ENCODE measurements at places on chromosomes 16 and 17.

GRCh38 chr17:8522577-8522976, 86.9 kb downstream of the NDEL1 start:
- DNase-seq = no peak

DNA sequence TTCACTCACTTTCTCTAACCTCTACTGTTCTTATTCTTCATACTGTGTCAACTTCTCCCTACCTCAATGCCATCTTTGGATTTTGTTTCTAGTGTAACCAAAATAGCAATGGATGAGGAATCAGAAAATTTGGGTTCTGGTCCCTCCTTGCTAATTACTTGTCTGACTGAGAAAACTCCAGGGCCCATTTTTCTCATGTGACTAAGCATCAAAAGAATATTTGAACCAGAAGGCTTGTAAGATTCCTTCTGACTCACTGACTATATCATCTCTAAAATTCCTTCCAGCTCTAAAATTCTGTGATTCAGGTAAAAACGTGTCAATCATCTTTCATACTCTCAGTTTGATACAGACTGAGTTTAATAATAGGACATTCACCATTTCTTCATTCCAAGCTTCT, 57.9 kb downstream of the BRIP1 start:
- no peak for DNase-seq

GRCh38 chr16:49355933-49356665, 17.5 kb upstream of the C16orf78 start:
- no peak for DNase-seq

DNA sequence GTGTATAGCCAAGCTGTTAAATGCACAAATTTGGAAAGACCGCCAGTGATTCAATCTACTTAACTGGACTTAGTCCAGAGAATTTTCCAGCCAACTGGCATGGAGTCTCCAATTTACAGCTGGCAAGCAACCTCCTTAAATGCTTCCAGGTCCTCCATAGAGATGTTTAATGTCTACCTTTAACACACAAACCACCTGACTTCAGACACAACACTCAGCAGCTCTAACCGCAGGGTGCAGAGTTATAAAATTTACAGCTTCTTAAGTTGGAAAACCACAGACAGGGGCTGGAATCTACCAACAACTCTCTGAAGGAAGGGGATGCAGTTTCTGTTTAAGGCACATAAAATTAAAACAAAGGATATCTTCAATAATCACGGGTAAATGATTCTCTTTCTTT, 106.9 kb downstream of the SYCE1L start:
- no peak for DNase-seq

DNA sequence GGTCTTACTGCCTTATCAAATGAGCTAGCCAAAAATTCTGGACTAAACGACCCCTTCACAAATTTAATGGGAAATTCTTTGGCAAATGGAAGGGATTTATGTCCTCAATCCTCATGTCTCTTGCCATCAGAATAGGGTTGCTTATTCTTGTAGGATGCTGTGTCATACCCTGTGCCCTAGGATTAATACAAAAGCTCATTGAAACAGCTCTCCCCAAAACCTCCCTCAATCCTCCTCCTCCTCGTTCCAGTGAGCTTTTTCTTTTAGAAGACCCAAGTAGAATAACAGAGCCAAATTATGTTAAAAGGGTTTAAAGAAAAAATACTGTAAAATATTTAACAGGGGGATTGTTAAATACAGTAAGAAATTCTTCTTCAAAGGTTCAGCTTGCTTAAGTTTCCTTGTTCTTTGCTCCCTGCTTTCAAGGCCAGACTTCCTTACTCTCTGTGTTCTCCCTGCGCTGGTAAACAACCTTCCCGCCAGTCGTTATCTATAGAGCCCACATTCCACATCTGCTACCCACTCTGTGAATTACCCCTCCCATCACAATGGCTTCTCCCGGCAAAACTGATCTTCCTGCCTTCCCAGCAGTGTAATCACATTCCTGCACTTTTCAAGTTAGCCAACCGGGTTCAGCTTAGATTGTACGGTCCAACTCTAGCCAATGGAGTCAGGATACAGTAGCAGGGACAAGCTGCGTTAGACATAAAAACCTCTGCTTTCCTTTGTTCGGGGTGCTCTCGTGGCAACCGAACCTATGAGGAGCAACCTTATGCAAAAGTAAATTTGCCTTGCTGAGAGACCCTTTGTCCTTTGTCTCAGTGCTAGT, 9.7 kb downstream of the HPR start:
- no peak for DNase-seq

- no peak for DNase-seq
These were observed 27.3 kb downstream of the GRIN2C start for GRCh38 chr17:74832421-74832820.

DNA sequence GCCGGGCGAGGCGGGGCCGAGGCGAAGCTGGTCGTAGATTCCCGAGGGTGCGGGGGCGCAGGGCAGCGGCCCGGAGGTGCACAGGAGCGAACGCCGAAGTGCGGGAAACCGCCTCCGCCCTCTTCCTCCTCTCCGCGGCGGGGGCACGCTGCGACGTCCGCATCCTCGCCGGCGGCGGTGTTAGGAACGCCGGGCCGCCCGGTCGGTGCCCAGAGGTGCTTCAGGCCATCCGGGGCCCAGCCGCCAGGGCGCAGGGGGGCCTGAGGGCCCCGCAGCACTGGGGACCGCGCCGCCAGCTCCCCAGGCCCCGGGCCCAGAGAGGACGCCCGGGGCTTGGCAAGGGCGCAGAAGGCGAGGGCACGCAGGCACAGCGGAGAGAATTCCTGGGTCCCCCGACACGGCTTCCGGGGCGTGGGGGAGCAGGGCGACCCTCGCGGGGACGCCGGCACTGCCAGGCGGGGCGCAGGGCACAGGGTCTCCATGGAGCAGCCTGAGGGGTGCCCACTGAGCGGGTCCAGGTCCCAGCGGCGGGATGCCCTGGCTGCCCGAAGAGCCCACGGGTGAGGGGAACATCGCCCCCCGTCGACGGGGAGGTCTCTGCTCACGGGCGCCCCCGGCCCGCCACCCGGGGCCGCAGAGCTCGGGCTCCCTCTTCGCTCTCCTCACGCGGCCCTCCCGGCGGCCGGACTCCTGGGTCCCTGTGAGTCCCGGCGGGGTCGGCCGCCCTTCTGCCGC, 576 bp downstream of the EPOP start:
- no peak for DNase-seq

- DNase-seq = no peak
These were observed 40.7 kb upstream of the CBFA2T3 start for GRCh38 chr16:89017543-89018281.

DNA sequence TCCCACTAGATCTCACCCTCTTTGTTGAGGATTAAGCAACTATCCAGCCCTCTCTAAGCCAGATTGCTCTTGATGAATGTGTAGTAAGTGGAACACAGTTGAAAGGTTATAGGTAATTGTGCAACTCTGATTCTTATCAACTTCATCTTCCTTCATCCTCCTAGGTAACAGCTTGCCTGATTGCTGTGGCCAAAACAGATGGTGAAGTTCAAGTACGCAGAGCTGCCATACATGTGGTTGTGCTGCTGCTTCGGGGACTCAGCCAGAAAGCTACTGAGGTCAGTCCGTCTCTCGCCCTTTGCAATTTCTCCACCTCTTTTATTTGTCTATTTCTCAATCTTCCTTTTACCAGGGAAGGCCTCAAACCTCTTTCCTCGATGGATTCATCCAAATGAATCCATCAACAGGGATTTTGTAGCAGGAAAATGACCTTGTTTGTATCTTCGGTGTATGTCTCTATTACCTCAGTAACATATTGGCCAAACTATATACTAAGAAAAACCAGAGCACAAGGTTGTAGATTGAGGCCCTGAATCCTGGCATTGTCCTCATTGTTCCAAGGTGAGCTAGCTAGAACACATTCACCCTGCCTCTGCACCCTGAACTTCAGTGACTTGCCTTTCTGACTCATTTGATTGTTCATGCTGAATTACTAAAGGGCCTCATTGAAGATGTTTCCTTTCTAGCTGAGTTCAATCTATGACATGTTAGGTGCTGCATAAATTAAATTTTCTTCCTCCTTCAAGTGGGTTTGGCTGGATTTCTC, 65.1 kb upstream of the HAS3 start:
- DNase-seq = peak; percentile 90

GRCh38 chr17:57928928-57929327, 26.3 kb downstream of the CUEDC1 start:
- DNase-seq = no peak

GRCh38 chr17:21282231-21282630, 2.3 kb upstream of the MAP2K3 start:
- no peak for DNase-seq

GRCh38 chr17:57987581-57988300, at the start of gene VEZF1:
VEZF1 (minus strand) TSS chr17:57988254; CDS start chr17:57988111, 143 bp downstream.
- no peak for DNase-seq

DNA sequence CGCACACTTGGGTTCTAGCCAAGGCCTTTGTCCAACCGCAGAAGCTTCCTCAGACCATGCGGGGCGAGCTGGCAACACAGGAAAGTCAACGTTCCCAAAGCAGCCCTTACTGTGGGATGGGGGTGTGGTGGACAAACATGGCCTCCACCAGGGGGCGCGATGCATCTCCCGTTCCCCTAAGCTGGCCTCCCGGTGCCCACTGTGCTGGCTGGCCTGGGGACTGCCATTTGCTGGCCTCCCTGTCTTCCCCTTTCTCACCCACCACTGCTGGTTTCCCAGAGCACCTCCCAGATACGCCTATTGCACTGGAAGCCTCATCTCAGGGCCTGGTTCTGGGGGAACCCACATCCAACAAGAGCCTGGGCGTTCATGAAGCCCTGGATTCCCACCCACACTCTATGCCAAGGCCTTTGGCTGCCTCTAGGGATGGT, 145.3 kb downstream of the IRF8 start:
- no peak for DNase-seq

DNA sequence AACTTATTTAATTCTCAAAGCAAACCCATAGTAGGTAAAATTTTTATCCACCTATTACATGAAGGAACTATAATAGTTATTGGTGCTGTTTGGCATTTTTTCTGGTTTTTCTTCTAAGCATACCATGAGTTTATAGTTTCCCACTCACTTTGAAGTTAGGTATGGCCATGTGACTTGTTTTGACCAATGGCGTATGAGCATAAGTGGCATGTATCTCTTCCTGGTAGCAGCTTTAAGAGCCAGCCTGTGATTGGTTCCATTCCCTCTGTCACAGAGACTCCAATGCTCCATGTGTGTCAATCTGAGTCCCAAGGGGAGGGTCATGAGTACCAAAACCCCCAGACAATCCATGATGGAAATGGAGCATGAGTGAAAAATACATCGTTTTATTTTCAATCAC, 282.9 kb upstream of the N4BP1 start:
- DNase-seq = no peak

DNA sequence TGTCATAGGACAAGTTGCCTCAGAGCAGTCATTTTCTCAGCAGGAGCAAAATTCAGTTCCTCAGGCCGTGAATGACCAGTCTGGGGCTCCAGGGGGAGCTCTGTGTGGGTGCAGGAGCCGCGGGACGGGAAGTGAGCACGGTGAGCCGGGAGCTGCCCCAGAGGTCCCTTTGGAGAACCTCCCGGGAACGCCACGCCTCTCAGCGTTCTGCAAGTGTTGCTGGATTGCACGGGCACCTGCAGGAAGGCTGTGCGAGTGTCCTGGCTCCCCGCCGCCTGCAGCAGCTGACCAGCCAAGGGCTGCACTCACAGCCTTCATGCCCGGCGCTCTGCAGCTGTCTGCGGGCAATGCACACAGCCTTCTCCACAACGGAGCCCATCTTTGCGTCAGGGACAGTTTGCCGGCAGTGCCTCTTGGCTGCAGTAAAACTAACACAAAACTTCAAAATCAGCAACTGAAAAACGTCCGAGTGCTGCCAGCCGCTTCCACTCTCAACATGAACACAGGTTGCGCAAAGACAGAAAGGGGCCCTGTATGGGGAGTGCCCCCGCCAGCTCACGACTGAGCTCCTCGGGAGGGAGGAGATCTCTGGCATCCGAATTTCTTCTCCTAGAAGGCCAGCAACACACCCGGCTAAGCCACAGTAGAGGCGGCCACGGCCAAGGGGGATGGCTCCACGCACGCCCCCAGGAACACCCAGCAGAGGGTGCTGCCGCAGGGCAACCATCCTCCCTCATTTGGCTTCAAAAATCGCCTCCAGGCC, 16.0 kb downstream of the NDUFAF8 start:
- DNase-seq = peak; percentile 45

DNA sequence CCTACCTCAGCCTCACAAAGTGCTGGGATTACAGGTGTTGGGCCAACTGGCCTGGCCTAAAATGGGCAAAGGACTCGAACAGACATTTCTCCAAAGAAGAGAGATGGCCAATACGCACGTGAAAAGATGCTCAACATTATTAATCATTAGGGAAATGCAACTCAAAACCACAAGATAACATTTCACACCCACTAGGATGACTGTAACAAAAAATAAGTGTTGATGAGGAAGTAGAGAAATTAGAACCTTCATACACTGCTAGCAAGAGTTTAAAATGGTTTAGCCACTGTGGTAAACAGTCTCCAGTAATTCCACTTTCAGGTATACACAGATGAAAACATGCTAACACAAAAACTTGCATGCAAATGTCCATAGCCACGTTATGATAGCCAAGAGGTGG, 5.7 kb downstream of the TMED6 start:
- no peak for DNase-seq

DNA sequence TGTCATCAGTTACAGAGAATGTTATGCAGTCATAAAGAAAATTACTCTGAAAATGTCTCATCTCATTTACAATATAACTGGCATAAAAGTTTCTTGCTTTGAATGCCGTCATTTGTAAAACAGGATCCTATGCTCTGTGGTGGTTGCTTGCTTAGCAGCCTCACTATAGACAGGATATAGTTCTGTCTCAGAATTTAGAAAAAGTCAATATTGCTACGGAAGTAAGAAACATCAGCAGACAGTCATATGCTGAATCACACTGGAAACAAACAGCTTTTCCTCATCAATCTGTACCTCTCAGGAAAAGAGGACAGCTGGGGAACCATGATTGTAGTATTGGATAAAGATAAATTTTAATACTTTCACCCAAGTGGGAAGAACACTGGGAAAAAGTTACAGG, 105.5 kb downstream of the MYO1D start:
- DNase-seq = no peak

- DNase-seq = no peak
These were observed 12.0 kb upstream of the MED13 start for GRCh38 chr17:62076864-62077788.

- no peak for DNase-seq
These were observed 87.8 kb downstream of the PLCG2 start for GRCh38 chr16:81866820-81867440.

GRCh38 chr16:17302620-17303019, 168.1 kb downstream of the XYLT1 start:
- no peak for DNase-seq

Data from NCI-H524 treated with DMSO at 0.1 percent for 48 hours (cell line).